Hematopoietic multipotent progenitor cell treated with erythropoietin and hydrocortisone succinate and interleukin-3 and kit ligand, for 17 days (in vitro differentiated cells): ENCODE measurements at places on chromosomes 3 and 15.

DNA sequence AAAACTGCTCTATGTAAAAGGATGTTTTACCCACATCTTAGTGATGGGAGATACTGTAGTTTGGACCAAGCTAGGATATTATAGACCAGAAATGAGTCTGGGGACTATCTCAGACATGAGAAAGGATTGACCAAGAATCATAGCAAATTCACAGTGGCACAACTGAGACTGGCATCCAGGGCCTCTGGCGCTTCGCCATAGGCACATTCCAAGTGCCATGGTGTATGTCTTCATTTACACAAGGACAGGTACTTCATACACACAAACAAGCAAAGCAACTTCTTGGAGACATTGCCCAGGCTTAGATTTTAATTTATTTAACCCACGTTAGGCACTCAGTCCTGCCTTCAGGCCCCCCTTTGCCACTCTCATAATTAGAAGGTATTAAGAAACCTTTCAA lies 28.9 kb downstream of the CACNA1D start:
- DNase-seq = no peak

DNA sequence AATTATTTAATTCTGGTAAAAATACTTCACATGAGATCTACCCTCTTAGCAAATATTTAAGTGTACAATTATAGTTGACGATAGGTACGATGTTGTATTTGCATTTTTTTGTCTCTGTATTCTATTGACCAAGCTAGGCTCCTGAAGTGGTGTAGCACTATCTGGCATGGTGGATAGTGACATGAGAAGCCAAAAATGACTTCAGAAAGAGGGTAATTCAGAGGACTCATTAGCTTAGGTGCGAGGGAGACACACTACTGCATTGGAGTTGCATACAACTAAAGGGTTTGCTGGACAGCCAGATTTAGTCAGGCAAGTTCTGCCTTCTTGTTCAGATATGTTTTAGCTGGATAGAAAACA lies 50.6 kb downstream of the KBTBD8 start:
- no peak for DNase-seq

DNA sequence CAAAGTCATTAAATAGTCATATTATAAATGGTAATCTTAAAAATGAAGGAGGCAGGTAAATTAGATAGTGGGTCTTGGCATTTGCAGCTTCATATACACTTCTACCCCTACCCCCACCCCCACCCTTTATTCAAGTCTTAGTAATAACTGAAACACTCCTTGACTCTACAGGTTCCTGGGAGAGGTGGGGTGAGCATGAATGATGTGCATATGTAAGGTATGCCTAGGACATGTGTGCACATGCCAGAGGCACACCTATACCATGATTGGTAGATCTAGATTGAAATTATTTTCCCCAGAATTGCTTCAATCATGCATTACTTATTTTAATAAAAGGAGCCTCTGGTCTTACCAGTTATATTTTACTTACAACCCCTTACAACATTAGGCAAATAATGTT lies 40.1 kb upstream of the PDCD6IP start:
- DNase-seq = no peak

- no peak for DNase-seq
Observed at GRCh38 chr15:51754267-51754666, 2.9 kb downstream of the TMOD2 start.

DNA sequence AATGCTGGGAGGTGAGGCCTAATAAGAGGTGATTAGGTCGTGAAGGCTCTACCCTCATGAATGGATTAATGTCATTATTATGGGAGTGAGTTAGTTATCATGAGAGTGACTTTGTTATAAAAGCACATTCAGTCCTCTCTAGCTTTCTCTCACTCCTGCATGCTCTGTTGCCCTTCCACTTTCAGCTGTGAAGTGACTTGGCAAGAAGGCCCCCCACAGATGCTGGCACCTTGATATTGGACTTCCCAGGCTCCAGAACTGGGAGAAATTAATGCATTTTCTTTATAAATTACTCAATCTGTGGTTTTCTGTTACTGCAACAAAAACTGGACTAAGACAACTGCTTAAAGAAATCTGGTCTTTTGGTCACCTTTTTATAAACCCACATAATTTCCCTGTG lies 144.3 kb downstream of the FBN1 start:
- DNase-seq = no peak

DNA sequence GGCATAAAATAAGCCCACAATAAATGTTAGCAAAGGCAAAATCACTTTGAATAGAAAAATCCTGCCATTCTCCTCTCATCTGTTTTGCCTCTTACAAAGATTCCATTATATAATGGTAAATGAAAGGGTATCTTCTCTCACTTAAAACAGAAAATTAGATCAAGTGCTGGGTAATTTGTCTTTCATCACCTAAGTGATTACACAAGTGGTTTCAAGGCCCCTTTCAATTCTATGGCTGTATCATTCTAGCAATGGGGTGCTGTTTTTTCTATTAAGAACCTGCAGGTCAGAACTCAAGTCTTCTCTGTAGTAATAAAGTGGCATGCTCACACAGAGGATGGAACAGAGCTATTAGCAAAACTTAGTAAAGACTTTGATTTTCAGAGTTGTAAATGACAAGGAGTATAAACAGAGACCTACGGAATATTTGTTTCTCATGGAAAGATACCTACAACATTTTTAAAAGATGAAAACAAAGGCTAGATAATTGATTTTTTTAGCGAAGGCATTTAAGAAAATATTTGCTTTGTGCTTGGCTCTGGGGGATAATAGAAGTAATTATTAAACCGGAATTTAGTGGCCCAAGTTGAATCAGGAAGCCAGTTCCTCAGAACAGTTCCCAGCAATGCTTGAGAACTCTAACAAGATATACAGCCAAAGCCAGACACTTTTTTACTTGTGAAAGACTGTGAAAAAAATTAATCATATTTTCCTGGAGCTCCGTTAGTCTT lies 137.4 kb downstream of the CMSS1 start:
- DNase-seq = no peak

- DNase-seq = no peak
Observed at GRCh38 chr3:52243791-52244628, 1.5 kb upstream of the PPM1M start.

DNA sequence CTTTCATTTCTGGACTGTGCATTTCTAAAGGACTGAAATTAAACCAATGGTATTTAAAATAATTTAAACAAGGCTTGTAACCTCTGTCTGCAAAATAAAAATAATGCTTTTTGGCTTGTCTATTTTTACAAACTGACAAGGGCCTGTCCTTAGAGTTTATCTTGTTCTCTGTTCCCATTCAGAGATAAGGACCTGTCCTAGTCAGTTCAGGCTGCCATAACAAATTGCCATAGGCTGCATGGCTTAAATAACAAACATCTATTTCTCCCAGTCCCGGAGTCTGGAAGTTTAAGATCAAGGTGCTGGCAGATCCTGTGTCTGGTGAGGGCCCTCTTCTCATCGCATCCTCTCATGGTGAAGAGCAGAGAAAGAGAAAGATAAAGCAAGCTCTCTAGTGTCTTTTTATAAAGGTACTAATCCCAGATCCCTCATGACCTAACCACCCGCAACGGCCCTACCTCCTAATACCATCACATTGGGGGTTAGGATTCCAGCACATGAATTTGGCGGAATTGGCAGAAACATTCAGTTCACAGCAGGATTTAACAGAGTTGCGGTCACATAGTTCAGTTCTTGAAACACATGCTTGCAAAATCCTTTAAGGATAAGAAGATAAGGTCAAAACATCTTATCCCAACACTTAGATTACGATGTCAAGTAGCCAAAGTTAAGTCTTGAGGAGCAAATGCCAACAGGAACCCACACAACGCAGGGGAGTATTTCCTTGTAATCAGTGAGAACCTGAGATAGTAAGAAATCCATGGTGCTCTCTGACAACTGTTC lies 17.8 kb downstream of the KBTBD8 start:
- no peak for DNase-seq

DNA sequence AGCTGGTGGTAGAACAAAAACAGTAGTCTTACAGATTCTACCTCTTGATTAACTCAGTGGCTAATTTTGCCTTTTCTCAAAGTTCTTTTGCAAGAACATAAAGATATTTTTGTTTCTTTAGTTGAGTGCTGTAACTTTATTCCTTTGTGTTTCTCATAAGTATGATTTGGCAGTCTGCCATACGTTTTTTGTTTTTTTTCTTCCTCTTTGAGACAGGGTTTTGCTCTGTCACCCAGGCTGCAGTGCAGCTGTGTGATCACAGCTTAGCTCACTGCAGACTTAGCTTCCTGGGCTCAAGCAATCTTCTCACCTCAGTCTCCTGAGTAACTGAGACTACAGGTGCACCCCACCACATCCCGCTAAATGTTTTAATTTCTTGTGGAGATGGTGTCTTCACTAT lies 22.4 kb downstream of the B3GNT5 start:
- no peak for DNase-seq

GRCh38 chr15:72495007-72495406 lies 20.9 kb downstream of the ARIH1 start:
- DNase-seq = no peak

- no peak for DNase-seq
Observed at GRCh38 chr15:74449643-74450205, 11.2 kb downstream of the UBL7 start.

DNA sequence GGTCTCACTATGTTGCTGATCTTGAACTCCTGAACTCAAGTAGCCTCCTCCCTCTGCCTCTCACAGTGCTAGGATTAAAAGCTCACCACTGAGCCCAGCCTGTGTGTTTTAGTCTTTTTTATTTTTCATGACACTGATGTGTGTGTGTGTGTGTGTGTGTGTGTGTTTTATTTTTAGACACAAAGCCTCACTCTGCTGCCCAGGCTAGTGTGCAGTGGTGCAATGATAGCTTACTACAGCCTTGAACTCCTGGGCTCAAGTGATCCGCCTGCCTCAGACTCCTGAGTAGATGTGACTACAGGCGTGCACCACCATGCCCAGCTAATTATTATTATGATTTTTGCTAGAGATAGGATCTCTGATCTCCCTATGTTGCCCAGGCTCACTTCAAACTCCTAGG lies 23.3 kb upstream of the CTSH start:
- DNase-seq = no peak

GRCh38 chr15:95175914-95176658 lies 944.7 kb downstream of the MCTP2 start:
- no peak for DNase-seq

DNA sequence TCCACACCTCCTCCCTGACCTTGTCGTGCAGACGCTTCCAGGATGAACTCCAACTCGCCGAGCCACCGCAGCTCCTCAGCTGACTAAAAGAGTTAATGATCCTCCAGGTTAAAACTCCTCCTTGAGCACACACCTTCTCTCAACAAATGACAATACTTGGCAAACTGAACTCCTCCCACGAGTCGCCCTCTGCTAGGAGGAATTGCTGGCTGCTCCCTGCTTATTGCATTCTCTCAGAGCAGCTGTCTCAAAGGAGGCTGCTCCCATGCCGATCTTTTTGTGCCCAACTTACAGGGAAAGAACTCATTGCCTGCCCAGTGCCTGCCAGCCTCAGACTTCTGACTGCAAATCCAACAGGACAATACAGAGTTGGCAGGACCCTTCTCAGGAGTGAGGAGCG lies at the start of gene ATP13A4:
Gene ATP13A4 (minus strand): TSS at position 85 of the 400 bp plus-strand sequence. CDS start 96 bp downstream, outside the sequence.
- no peak for DNase-seq

GRCh38 chr3:79751703-79752102 lies 16.1 kb downstream of the ROBO1 start:
- no peak for DNase-seq

- DNase-seq = peak; percentile 32
Observed at GRCh38 chr3:107206141-107206540, 171.1 kb upstream of the CCDC54 start.

GRCh38 chr3:41683666-41684350 lies 278.1 kb downstream of the ULK4 start:
- no peak for DNase-seq

- no peak for DNase-seq
Observed at GRCh38 chr3:195151866-195152541, 119.0 kb downstream of the XXYLT1 start.

DNA sequence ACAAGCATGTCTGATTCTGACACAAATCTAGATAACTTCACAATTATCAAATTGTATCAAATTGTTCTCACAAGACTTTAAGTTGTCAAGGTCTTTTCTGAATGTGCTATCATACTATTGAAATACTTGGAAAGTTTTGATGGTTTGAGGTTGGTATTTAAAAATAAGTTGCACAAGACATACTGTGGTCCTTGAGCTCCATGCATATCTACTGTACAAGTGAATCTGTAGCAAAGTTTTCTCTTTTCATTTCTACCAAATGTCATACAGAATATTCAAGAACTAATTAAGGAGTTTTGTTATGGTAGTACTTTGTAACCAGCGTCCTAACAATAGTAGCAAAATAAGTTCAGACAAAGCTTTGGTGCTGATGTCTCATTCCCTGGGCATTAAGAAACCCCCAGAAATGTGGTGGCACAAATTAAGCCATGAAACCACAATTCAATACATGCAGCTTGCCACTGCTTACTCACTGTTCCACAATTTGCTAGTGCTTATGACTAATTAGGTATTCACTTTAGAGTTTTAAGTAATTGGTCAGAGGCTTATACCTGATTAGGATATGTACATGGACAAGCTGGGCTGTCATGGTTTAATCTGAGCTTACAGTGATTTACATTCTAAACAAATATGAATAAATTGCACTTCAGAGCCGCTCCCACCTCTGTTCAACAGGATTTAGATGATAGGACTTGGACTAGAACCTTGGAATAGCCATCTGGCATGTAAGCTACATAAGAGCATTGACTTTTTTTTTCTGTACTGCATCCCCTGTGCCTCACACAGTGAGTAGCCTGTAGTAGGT lies 8.8 kb downstream of the TBC1D23 start:
- DNase-seq = no peak

GRCh38 chr3:13569641-13570390 lies 20.9 kb downstream of the FBLN2 start:
- DNase-seq = no peak

GRCh38 chr3:129119365-129120100 lies 2.1 kb downstream of the RAB43 start:
- no peak for DNase-seq

GRCh38 chr3:122555275-122556071 lies 8.6 kb downstream of the PARP9 start:
- no peak for DNase-seq

- no peak for DNase-seq
Observed at GRCh38 chr3:23996095-23996524, 51.0 kb downstream of the NR1D2 start.

GRCh38 chr15:53675832-53676231 lies 83.6 kb downstream of the WDR72 start:
- DNase-seq = no peak

DNA sequence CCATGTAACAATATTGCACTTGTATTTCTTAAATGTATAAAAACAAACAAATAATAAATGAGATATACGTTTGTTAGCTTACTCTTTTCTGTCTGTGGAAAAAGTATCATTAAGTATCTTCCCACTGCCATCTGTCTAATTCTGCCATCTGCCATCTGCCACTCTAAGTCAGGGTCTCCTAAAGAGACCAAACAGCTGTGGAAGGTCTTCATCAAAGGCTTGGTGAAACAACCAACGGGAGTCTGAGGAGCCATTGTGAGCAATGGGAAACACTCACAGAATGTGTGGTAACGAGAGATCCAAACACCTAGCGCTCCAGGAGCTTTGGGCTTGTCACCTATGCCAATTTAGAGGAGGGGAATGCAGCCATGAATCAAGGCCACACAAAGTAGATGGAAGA lies 28.7 kb upstream of the PFN2 start:
- DNase-seq = no peak

- DNase-seq = no peak
Observed at GRCh38 chr3:128524374-128525299, 31.6 kb upstream of the GATA2 start.
